ENCODE measurements at places on chromosomes 1 and 21.
A peak's percentile ranks its signal among the peaks of the same experiment; 100 is the strongest.

GRCh38 chr1:39681294-39681693, 9.4 kb upstream of the NT5C1A start:
- no peak for DNase-seq

DNA sequence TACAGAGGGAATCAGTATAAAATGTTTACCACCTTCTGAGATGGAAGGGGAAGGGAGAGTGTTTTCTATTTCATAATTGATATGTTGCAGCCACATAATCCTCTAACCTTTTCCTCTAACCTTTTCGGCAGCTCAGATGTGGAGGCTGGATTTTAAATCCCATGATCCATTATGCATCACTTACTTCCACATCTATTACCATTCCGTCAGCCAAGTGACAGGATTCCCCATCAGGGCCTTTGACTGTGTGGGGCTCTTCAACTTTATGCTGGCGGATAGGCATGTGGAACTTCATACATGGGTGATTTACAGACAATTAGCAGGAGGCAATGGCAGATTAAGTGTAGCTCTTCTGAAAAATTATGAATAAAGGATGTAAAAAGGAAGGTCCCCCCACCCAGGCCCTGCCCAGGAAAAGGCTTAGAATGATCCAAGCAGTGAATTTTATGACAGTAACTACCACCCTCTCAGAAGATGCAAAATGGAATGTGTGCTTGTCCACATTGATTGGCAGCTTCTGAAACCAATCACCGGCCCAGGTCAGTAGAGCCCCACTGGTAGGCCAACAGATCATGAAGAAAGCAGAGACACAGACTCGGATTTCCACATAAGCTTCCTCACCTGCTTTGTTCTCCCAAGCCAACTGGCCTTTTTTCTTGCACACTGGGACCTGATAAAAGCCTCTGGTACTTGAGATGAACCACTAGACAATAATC, 147.0 kb downstream of the ST6GALNAC5 start:
- no peak for DNase-seq

- no peak for DNase-seq
Observed at GRCh38 chr1:110540891-110541685, 22.1 kb upstream of the KCNA10 start.

DNA sequence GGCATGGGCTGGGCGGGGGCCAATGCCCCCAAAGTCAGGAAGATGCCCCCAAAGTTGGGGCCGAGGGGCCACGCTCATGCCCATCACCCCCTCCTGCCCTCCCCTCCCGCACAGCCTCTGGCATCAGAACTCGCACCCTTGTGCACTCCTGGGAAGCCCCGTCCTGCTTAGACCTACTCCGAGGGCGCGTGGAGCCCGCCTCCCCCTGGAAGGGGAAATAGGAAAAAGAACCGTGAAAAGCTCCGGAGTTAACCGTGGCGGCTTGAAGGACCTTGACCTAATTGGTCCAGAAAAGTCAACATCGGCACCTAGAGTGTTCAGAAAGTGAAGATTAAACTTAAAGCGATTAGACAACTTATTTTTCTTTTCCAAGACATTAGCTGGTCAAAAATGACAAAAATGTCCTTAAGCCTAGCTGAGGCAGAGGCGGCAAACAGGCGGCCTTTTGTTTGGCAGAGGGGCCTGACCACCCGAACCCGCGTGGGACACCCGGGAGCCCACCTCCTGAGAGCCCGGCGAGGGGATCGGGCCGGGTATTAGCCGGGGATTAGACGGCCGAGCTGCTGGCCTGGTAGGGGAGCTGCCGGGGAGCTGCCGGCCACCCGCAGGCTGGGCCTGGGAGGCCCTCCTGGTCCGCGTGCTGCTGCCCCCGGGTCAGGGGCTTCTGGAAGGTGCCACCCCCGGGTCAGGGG, 65.5 kb downstream of the PRDM16 start:
- DNase-seq = no peak

DNA sequence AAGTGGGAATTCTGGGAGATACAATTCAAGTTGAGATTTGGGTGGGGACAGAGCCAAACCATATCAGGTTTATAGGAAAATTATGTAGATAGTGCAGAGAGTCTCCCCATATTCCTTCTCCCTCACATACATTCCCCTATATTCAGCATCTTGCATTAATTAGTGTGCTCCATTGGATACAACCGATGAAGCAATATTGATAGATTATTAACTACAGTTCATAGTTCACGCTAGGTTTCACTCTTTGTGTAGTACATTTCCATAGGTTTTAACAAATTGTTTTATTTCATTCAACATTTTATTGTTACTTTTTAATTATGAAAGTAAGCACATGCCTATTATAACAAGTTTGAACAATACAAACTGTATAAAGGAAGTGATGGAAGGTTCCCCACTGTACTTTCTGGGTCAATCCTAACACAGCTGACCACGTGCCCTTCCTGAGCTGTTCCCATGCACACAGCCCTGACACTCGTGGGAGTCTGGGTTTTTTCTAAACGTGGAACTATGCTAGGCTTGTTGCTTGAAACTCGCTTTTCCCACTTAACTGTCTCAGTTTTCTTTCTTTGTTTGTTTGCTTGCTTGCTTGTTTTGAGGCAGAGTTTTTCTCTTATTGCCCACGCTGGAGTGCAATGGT, 116.8 kb upstream of the TMPRSS2 start:
- no peak for DNase-seq

DNA sequence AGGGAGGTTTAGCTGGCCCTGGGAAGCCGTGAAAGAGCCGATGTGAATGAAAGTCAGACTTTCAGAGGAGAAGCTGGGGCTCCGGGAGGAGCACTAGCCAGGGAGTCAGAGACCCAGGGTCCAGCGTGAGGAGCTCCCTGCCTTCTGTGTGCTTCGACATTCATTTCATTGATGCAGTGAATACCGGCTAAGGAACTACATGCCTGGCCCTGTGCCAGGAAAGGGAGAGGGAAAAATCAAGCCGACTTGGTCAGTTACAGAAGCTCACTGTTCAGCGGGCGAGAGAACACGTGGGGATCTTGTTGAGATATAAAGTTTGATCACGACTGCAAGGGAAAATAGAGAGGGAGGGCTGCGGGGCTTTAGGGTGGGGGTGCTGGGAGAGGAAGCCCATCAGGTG, 76.7 kb upstream of the RUNX3 start:
- no peak for DNase-seq

DNA sequence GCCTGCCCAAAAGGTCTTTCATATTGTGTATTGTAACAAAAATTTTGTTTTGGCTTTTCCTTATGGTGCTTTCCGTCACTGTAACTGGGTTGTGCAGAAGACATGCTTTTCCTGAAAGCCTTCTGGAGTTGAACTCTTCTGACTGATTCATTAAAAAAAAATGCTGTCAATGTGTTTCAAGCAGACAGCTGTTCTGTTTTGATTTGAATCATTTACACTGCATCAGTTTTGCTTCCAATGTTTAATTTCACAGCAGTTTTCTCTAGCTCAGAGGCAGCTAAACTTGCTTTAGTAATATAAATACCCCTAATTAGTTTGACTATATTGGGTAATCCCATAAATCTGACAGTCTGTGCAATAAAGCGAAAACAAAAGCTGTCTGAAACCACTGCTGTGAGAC, 7.9 kb downstream of the UTP11 start:
- no peak for DNase-seq

GRCh38 chr1:214445831-214446614, 105.4 kb downstream of the PTPN14 start:
- DNase-seq = no peak

DNA sequence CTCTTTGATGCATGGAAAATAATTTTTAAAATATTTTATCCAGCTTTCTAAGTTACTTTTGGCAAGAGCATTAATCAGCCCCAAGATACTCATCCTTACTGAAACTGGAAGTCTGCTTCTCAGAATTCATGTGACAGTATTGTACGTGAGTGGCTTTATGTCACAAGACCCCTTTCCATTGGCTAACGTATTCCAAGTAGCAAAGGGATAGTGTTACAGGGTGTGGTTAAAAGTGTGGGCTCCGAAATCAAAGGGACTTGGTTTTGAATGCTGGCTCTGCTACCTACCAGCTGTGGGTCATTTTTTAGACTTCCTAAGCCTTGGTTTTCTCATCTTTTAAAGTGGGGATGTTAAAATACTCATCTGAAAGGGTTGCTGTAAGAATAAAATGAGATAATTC, 91.7 kb downstream of the RHOU start:
- DNase-seq = no peak

GRCh38 chr1:205543351-205544301, 39.2 kb downstream of the CDK18 start:
- DNase-seq = peak; percentile 49

- DNase-seq = no peak
Observed at GRCh38 chr1:208190784-208191183, 53.4 kb downstream of the PLXNA2 start.

GRCh38 chr1:160366731-160367515, at the start of gene NHLH1:
Gene NHLH1, plus strand, starts transcription at chr1:160367071. Its CDS starts 3,661 bp downstream, at chr1:160370732.
- DNase-seq = no peak

DNA sequence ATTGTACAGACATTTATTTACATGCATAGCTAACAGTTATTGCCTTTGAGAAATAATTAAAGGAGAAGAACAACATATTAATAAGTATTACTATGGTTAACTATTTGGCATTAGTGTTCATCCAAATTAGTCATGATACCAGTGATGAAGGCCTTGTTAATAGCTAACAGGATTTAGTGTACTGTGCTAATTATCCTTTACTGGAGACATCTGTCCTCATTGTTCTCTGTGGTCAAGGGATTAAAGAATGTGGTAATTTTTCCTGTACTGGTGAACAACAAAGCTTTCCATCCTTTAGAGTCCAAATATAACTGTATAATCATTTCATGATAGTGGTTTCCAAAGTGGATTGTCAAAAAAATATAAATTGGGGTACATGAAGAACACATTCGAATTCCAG, 103.9 kb downstream of the ADGRL4 start:
- DNase-seq = no peak

- DNase-seq = no peak
Observed at GRCh38 chr1:97207868-97208267, 486.3 kb downstream of the PTBP2 start.

GRCh38 chr1:96145492-96145891, 576.1 kb upstream of the PTBP2 start:
- DNase-seq = no peak

- DNase-seq = no peak
Observed at GRCh38 chr1:29391362-29391880, 155.1 kb downstream of the PTPRU start.

- no peak for DNase-seq
Observed at GRCh38 chr1:75475696-75476095, 135.2 kb downstream of the SLC44A5 start.

DNA sequence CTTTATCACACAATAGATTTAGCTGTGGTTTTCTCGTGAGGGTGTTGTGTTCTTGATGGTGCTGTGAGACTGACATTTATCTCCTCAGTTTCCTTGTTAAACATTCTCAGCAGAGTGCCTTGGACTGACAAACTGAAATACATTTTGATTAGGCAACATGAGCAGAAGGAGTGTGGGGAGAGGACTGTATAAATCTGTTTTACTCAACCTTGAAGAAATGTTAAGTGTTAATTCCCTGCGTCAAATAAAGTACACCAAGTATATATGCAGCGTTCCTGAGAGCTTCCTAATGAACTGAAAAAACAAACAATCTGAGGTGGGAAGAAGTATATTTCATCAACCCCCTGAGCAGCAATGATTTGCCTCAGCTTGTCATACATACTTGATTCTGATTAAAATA, 540.3 kb upstream of the B3GALT2 start:
- no peak for DNase-seq

GRCh38 chr1:83990734-83991133, 8.2 kb downstream of the TTLL7 start:
- DNase-seq = no peak

- DNase-seq = no peak
Observed at GRCh38 chr1:39573097-39573465, 3.5 kb downstream of the PABPC4 start.

GRCh38 chr1:220235462-220235861, 36.8 kb downstream of the RAB3GAP2 start:
- no peak for DNase-seq

DNA sequence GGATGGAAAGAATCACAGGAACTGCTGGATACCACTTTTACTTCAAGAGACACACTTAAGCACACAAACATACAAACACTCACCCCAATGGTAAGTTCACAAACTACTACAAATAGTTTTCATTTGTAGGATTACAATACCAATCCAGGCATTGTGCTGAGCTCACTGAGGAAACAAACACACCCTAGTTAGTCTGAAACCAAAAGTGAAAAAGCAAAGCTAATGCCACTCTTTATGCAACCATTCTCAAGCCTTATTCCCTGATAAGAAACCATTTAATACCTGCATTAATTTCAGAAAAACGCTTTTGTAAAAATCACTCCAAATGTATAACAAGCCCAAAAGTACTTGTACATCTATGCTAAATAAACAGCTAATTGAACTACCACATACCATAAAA, 38.3 kb downstream of the RNF115 start:
- DNase-seq = no peak

- no peak for DNase-seq
Observed at GRCh38 chr21:42905195-42905594, 12.1 kb downstream of the NDUFV3 start.

GRCh38 chr1:87148661-87149060, 180.0 kb upstream of the LMO4 start:
- no peak for DNase-seq

- no peak for DNase-seq
Observed at GRCh38 chr1:179127163-179127895, 45.5 kb downstream of the TOR3A start.

- DNase-seq = no peak
Observed at GRCh38 chr1:184800876-184801275, 46.2 kb upstream of the EDEM3 start.

- no peak for DNase-seq
Observed at GRCh38 chr1:62494137-62494536, 57.3 kb downstream of the USP1 start.

- DNase-seq = no peak
Observed at GRCh38 chr1:157124855-157125254, 13.3 kb downstream of the ETV3 start.

- DNase-seq = no peak
Observed at GRCh38 chr1:153795330-153795837, 20.2 kb downstream of the SLC27A3 start.

DNA sequence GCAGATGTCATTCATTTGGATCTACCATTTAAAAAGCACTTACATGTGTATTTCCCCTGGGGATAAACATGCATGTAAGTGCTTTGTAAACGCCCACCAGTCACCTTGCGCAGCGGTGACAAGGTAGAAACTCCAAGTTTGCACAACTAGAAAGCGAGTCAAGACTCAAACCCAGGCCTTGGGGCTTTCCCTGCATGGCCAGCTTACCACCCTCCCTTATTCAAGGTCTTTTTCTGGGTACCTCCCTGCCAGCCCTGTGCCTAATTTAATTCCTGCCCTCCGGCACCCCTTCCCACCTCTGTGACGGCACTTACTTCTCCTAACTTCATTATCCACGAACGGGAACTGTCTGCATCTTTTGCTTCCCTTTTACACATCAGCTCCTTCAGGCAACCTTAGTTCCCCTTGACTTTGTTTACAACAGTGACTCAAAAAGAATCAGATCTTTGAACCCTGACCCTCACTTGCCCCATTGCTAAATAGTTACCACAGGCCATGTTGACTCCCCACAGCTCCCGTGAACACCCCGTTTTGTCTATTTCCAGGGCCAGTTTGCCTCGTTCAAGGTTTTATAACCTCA, 138.3 kb upstream of the ETS2 start:
- peak; percentile 11 for DNase-seq

Measured in activated CD4-positive, alpha-beta T cell treated with anti-CD3 and anti-CD28 coated beads for 48 hours (primary cell).